ENCODE measurements at places on chromosomes 1 and 21.

- DNase-seq: no peak
Observed at GRCh38 chr1:39922251-39922688, 20.6 kb upstream of the MYCL start.

GRCh38 chr1:157862114-157863070 lies 20.8 kb upstream of the CD5L start:
- no peak for DNase-seq

DNA sequence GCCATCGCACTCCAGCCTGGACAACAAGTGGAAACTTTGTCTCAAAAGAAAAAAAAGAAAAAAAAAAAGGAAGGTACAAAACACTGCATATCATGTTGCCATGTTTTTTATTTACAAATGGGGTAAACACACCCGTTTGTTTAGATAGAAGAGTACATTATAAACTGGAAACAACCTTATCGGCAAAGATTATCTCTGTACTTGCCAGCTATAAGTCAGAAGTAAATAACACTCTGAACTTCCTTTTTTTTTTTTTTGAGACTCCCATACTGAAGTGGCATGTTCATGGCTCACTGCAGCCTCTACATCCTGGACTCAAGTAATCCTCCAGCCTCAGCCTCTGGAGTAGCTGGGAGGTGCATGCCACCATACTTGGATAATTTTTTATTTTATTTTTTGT lies 21.9 kb downstream of the USP48 start:
- no peak for DNase-seq

GRCh38 chr1:164840936-164841335 lies 282.0 kb downstream of the PBX1 start:
- DNase-seq: no peak

GRCh38 chr1:18041102-18041501 lies 66.5 kb upstream of the IGSF21 start:
- DNase-seq: no peak

- DNase-seq: no peak
Observed at GRCh38 chr1:97680894-97681293, 239.9 kb downstream of the DPYD start.

GRCh38 chr1:48744032-48744431 lies 32.7 kb downstream of the BEND5 start:
- DNase-seq: no peak

DNA sequence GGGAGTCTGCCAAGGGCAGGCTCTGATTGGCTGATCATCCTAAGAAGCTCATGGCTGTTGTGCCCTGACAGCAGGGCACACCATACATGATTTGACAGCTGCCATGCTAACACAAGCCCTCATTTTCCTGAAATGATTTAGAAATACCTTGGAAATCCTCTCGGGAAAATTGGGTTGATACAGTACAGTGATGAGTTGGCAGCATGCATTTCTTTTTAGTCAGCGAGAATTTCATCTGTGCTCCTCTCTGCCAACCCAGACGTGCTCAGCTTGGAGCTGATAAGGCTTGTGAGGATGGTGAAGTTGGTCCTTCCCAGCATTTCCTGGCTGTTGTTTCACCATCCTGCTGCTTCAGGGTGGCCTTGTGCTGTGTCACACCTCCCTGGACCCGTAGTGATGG lies 22.6 kb upstream of the KCNQ4 start:
- no peak for DNase-seq

GRCh38 chr1:211336161-211336560 lies 9.5 kb downstream of the TRAF5 start:
- DNase-seq: no peak
